Thoracic aorta (tissue), 2 donors: ENCODE measurements at places on chromosomes 4 and X.

GRCh38 chrX:132292793-132293192, 73.5 kb upstream of the RAP2C start:
- no peak for DNase-seq

DNA sequence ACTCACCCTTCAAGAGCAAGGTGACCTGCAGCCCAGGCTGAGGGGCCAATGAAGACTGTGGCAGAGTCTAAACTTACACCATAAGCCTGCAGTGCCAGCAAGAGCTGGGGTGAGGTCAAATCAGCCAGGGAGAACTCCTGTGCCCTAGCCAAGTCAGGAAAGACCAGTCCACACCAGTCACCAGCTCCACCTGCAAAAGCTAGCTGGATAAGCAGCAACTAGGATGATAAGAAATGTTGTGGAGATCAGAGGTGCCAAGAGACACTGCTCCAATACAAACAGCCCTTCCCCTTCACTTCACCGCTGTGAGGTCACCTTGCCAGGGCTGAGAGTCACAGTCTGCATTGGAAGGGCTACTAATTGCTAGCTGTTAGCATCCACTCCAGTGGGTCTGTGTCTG, 31.3 kb downstream of the NIPAL1 start:
- no peak for DNase-seq

DNA sequence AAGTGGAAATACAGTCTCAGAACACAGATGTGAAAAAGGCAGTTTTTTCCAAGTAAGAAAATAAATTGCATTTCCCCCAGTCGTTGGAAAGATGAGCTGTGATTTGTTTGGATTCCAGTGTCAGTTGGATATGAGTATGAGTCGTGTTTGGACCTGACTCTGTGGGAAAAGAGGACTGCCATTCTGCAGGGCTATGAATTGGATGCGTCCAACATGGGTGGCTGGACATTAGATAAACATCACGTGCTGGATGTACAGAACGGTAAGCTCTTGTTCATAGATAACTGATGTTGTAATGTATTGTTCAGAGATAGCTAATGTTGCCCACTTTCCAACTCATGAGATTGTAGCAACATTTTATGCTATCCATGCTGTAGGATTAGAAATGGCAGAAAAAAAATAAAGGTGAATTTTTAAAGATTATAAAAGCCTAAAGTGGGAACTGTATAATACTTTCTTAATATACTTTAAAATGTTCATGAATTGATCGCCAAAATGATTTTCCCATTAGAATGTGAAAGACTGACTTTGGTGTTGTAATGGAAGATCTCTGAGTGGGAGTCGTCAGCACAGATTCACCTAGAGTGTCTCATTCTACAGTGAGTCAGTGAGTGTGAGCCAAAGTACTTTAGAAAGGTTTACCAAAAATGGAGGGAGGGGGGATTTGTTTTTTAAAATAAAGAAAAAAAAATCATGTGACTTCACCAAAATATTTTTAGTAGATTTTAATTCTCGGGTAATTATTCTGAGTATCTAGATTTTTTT, 178.7 kb downstream of the DCTD start:
- DNase-seq: no peak

DNA sequence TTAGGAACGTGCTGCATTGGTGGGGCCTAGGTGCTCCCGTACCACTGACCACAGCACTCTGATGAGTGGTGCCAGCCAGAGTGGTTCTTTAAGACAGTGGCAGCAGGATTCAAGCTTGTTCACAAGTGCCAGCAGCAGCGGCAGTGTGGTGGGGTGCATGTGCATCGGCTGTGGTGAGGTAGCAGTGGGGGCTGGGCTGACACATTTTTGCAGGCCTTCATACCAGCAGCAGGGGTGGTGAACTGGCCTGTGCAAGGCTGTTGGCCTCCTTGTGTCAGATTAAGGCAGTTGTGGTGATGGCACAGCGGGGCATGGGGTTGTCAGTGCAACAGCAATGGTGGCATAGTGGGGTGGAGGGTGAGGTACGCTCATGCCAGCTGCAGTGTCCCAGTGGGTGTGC, 131.4 kb downstream of the PABPC4L start:
- DNase-seq: no peak

GRCh38 chr4:158782551-158783360, 13.9 kb downstream of the FNIP2 start:
- no peak for DNase-seq

DNA sequence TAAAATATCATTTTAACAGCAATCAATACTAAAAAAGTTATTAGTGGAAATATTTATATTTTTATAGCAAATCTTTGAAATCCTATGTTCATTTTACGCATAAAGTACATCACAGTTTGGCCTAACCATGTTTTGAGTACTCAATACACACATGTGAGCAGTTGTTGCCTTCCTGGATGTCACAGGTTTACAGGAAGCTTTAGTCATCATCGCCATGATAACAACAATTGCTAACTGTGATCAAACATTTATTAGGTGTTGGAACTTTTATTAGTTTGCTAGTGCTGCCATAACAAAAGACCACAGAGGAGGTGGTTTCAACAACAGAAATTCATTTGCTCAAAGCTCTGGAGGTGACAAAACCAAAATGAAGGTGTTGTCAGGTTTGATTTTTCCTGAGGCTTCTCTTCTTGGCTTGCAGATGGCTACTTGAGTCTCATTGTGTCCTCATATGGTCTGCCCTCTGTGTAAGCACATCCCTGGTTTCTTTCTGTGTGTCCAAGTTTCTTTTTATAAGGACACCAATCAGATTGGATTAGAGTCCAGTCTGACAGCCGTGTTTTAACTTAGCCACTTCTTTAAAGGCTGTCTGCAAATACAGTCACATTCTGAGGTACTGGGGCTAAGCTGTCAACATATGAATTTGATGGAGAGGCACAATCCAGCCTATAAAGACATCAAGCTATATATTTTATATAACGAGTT, 43.1 kb upstream of the BOD1L1 start:
- no peak for DNase-seq

DNA sequence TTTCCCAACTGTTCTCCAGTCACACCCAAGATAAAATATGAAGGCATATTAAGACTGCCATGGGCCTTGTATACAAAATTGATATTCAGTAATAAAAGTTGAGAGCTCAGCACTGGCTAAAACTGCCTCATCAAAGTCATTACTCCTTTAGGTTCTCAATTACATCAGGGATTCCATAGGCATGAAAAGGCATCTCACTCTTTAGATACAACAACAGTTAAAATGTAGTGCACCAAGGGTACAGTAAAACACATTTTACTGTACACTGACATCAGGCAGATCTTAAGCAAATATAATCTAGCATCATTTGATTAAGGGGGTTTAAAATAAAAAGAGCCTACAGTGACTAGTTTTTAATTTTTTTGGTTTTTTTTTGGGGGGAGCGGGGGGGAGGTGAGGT, 107.7 kb downstream of the PPP3CA start:
- no peak for DNase-seq

GRCh38 chr4:15396157-15396800, 31.6 kb upstream of the C1QTNF7 start:
- DNase-seq: no peak

GRCh38 chr4:6971536-6972374, 62.1 kb downstream of the TBC1D14 start:
- DNase-seq: no peak

GRCh38 chr4:38650133-38650532, 13.9 kb upstream of the KLF3 start:
- DNase-seq: no peak

DNA sequence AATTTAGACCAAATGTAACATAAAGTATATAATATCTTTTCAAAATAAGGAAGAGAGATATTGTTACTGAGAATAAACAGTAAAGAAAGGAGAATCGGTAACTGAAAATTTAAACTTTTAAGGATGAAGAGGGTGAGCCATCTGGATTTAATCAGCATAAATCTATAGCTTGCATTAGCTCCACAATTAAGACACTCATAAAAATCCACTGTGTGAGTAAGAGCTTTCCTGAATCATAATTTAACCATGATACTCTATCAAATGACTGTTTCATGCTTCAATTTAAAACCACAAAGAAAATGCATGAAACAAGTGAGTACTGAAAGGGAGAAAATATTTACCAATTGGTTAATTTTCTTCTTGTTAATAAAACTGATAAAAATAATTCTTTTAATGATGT, 951.5 kb upstream of the SLIT2 start:
- DNase-seq: no peak

DNA sequence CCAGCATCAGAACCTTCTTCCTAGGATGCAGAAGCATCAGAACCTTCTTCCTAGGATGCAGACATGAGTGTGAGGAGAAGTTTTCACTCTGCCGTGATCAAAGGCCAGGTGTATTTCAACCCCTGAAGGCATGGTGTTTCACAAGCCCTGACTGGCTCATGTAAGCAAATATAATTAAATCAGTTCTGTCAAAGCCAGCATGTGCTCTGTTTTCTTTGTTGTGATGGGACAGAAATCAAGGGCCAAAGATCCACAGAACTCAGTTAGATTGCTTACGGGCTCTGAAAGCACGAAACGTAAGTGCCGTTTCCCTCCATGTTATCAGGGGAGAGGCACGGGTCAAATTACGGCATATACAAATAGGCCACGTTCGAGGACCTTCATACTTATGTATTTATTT, 32.0 kb upstream of the CLDN24 start:
- DNase-seq: no peak

DNA sequence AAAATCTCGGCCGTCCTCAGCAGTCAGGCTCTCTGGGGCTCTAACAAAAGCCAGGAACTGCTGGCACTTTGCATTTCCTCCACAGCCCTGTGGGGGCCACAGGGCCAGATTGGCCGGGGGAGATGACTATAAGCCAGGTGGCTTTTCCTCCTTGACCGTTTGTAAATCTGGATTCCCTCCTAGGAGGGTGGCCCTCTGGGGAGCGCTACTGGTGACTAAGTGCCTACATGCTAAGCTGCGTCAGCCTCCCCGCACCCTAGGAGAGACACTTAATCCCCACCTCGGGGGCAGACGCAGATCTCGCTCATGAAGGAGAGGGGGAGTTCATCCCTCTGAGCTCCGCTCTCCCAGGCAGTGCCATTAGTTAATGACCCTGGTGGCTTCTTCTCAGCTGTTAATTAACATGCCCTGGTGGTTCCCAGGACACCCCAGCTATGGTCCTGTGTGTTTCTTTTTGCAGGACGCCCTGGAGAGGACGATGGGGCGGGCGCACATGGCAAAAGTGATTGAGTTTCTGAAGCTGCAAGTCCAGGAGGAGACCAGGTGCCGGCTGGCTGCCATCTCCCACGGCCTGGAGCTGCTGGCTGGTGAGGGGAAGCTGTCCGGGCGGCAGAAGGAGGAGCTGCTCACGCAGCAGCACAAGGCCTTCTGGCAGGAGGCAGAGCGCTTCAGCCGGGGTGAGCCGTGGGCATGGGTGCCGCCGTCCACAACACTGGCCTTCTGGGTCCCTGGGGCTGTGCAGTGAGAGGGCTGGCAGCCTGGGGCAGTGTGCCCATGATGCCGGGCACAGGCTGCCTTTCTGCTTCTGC, 41.6 kb downstream of the EVC start:
- no peak for DNase-seq

- DNase-seq: no peak
These were observed 52.6 kb downstream of the OSTC start for GRCh38 chr4:108702960-108703359.

GRCh38 chrX:132031867-132032266, 8.8 kb downstream of the STK26 start:
- no peak for DNase-seq

DNA sequence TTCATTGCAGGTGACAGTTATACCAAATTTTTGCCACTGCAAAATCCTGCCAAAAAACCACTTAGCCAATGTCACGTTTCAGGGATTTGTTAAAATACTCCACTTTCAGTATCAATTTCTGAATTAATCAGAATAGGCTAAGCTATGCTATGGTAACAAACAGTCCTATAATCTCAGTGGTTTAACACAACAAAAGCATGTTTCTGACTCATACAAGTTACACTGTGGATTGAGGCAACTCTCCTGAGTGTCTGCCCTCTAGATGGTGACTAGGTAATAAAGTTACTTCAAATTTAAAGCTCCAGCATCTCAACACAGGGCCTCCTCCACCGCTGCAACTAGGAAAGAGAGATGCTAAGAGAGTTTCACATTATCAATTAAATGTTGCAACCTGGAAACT, 23.0 kb upstream of the RADX start:
- DNase-seq: no peak

DNA sequence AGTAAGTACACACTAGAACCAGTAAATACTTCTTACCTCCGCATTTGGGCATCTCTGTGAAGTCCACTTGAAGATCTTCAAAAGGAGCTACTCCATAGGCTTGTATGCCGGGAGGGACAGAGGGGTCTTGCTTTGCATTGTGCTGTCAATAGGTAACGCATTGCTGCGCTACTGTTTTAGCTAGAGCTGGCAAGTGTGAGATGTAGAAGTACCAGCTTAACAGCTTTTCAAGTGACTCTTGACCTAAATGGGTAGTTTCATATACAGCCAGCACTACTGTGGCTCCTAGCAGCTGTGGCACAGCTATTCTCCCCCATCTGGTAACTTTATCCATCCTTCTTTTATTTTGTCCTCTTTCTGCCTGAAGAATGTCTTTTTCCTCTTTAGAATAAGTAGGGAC, 205.3 kb upstream of the KLF8 start:
- DNase-seq: no peak

GRCh38 chr4:157459785-157460184, 239.3 kb downstream of the GRIA2 start:
- DNase-seq: no peak

GRCh38 chr4:46196086-46196485, 72.2 kb upstream of the GABRG1 start:
- no peak for DNase-seq

DNA sequence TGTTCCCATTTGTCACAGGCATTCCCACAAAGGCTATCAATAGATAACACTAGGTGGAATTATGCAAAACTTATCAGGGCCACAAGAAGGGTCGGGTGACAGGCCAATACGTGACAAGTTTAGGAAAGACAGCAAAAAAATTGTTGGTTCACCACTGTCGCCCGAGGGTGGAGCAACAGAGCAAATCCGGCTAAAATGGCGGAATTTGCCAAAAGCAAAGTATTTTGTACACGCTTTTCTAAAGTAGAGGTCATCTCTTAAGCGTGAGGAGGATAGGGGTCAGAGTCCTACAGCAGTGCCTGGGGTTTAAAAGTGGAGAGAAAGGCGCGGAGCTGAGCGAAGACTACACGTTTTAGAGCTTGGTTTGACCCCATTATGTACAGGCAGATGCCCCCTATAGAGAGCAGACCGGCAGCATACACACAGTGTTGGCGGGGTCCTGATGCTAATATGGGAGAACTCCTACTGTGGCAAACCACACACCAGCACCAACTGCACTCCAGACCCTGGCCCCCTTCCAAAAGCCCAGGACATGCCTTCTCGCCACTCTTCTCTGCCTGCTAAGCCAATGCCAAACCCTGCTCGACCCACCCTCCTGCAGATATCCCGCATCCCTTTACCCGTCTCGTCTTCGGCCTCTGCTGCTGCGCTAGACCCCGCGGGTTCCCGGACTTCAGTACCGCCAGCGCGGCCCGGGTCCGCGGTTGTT, 733 bp downstream of the CCNA2 start:
- DNase-seq: peak; percentile 2

GRCh38 chrX:88937616-88938015, 190.6 kb downstream of the CPXCR1 start:
- DNase-seq: no peak

DNA sequence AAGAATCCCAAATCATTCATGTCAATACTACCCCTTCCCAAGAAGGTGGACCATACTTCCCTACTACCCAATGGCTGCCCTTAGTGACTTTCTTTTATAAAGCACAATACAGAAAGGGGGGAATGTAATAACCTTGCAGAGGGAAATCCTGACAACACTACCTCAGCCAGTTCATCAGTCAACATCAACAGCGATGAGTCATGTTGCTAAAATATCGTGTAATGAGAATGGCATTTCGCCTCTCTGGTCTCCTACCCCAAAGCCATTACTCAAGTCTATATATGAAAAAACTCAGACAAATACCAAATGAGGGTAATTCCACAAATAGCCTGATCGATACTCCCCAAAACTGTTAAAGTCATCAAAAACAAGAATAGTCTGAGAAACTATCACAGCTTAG, 3.3 kb upstream of the MAGEA8 start:
- DNase-seq: no peak
